Stimulated activated CD8-positive, alpha-beta memory T cell treated with anti-CD3 and anti-CD28 coated beads, Interleukin-4, amount 100 ng/mL, for 1 hour (primary cell): ENCODE measurements at places on chromosomes 7 and 10.

GRCh38 chr10:96720422-96721206 lies at the start of gene PIK3AP1:
Gene PIK3AP1 (minus strand): TSS chr10:96720514. CDS start chr10:96720394, 120 bp downstream.
- peak; percentile 12 for DNase-seq

GRCh38 chr7:106039486-106040060 lies 72.5 kb downstream of the SYPL1 start:
- no peak for DNase-seq

DNA sequence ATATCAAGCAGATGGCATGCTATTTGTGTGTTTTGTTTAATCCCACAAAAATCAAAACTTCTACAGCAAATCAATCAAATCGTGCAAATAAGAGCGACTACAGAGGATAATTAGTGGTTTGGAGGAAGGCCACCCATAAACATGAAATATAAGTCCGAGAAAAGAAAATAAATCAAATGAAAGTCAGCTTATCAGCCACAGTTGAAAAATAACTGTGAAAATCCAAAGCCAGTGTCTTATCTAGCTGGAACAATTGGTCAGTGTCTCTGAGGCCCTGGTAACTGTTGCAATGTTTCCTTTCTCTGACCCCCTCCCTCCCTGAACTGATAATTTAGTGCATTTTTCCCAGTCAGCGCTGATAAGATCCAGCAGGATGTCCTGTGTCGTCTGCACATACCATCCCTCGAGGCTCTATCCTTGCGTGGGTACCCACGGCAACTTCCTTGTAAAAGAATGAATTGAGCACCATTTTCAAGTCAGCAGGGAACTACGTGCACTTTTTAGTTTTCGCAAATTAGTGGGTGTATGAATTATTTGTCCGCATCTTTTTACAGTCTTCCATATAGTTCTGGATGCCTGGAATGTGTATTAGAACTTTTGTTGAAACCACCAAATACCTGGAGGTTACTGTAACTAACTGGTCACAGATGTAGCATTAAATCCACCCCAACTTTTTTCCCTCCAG lies 10.8 kb upstream of the JCAD start:
- DNase-seq: no peak

DNA sequence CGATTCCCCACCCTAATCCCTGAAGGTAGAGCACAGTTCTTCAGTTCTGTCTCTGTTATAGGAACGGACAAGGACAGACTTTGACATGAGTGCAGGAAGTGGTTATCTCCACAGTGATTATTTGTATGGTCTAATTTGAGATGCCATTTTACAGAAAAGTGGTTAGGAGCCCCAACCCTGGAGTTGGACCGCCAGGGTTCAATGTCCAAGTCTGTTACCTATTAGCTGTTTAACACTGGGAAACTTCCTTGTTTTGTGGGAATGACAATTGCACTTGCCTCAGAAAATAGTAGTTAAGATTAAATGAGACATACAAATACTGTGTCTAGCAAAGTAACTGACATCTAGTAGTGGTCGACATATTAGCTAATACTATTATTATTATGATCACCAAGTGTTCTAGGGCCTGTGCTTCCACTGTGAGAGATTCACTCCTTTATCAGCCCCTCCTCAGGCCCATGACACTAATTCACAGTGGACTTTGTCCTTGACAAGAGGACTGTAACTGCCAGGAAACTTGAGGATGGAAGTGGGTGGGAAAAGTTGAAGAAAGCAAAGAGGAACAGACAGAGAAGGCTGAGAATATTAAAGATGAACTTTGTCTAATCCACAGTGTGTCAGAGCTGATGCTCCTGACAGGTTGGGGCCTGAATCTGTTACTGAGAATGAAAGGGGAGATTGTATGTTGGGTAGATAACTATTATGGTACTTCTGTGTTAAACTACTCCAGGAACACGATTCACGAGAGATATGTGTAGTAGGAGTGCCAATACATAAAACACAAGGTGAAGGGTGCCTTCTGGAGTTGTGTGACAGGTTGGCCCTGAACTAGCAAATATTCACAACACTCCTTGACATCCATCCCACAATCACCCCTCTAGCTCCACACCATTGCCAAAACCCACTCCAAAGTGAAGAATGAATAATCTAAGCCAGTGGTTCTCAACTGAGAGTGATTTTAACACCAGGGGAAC lies 66.4 kb downstream of the TAC1 start:
- no peak for DNase-seq

DNA sequence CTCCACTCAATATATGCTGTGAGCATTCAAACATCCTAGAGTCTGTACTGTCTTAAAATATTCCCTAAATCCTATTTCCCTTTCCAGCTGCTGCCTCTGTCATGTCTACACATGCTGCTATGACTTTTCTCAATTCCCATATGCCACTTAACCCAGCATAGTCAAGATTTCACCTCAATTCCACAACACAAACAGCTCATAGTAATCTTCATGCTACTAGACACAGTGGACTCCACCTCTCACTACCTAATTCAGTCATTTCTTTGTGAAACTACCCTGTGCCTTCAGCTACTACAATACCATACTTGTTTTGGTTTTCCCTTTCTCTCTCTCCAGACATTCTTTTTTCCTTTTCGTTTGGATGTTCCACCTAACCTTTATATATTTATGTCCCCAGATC lies 45.5 kb downstream of the GSAP start:
- DNase-seq: no peak

GRCh38 chr7:90384433-90384832 lies 18.8 kb upstream of the CLDN12 start:
- DNase-seq: no peak

GRCh38 chr7:16055263-16055976 lies 365.9 kb downstream of the CRPPA start:
- DNase-seq: no peak

GRCh38 chr10:123840714-123841113 lies 50.9 kb downstream of the CPXM2 start:
- DNase-seq: no peak
